ENCODE measurements at places on chromosomes 3 and 15. TPM values are rescaled to one million over a fixed set of nuclear protein-coding genes. Genes with fewer than 3 reads are reported as not detected.

Gene NDUFAF3
- 102 TPM for total RNA-seq

Gene SNX33
- total RNA-seq: 25.1 TPM

Gene ZDHHC3
- 108 TPM for total RNA-seq

Gene ZNF660
- 4.8 TPM for total RNA-seq

Gene CMTM8
- total RNA-seq: 5.6 TPM

Gene EXD1
- total RNA-seq: not detected

Gene MCF2L2
- 0.16 TPM for total RNA-seq

Gene SLC9C1
- total RNA-seq: not detected

Gene TGM4
- total RNA-seq: not detected

Gene CASR
- not detected for total RNA-seq

Gene LMOD3
- 0.10 TPM for total RNA-seq

Gene TERC
- 9.8 TPM for total RNA-seq

Gene CLSTN2
- 44.1 TPM for total RNA-seq

Gene SERPINI1
- total RNA-seq: 2.2 TPM

Gene NECTIN3
- total RNA-seq: 19.8 TPM

Gene CHDH
- 1.4 TPM for total RNA-seq

Gene TM4SF4
- 1.7 TPM for total RNA-seq

Gene HEG1
- 102 TPM for total RNA-seq

Gene ANKRD34C
- total RNA-seq: not detected

Gene BFSP2
- total RNA-seq: not detected

Gene B4GALT4
- 15.0 TPM for total RNA-seq

Gene TGM5
- 0.45 TPM for total RNA-seq

Gene PLSCR5
- total RNA-seq: not detected

Gene RHCG
- total RNA-seq: 5.7 TPM

Gene CCDC13
- 1.3 TPM for total RNA-seq

Gene SAMD7
- total RNA-seq: not detected

Gene PARP15
- total RNA-seq: 2.9 TPM

Gene PP2D1
- not detected for total RNA-seq

Gene CPB1
- total RNA-seq: 5.6 TPM

Gene SPATA12
- total RNA-seq: not detected

Gene CCR5
- total RNA-seq: 1.7 TPM

Gene CRBN
- total RNA-seq: 32.0 TPM

Gene BHLHE40
- 133 TPM for total RNA-seq

Gene CALML4
- total RNA-seq: 7.2 TPM

All from mesenteric fat pad (tissue), 1 donor.